ENCODE measurements at places on chromosomes 12 and 14.

GRCh38 chr12:24852420-24852819 is 96.5 kb downstream of the BCAT1 start:
- no peak for DNase-seq

- no peak for DNase-seq
These were observed at the start of gene BMP4 for GRCh38 chr14:53956427-53957201. TSS of gene BMP4 (minus strand) at chr14:53956825. CDS start at chr14:53952222, 4,603 bp downstream.

DNA sequence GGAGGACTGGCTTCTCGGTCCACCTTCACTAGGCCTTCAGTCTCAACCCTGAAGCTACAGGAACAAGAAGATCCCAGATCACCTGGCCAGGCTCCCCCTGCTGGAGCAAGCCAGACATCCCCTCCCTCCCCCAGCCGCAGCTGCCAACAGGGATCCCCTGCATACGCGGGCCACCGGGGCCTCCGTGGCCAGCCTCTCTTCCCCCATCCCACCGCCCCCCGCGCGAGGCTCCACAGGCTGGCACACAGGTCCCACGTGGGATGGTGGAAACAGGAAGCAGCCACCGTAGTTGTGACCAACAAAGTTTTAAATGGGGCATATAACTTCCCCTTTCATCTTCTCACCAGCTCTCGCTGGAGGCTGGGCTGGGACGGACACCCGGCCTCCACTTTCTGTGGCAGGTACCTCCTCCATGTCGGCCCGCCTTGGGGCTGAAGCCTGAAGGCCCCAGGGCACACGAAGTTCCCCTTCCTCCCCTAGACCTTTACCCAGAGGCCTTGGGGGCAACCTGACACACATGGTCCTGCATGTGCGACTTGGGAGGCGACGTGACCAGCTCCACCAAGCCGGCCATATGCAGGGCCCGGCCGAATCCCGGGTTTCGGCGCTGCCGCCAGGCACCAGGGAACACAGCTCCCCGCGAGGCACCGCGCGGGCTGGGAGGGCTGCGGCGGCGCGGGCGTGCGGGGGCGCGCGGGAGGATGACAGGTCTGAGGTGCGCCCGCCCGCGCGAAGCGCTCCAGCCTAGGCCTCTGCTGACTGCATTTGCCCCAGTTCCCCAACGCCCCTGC is 44.4 kb upstream of the PNMA1 start:
- peak; percentile 86 for DNase-seq

DNA sequence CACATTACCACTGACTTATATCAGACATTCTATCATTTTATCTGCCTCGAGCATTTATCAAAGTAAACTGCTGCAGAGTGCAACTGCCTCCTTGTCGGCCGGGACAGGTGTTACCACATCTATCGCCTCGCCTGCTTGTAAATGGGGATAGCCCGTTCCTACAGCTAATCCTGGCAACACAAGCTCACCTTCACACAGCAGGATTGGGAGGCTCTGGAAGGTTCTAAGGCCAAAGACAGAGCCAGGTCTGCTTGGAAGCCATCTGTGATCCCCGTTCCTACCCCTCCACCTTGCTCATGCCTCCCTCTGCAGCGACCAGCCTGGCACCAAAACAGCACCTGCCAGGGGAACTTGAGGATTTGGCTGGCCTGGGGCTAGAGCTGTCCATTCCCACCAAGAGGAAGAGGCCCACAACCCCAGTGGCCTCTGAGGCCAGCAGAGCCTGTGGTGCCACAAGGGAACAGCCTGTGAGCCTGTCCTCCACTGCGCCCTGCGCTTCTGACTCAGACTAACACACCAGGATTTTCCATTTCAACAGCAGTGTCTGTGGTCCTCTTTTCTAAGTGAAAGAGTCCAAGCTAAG is 114.8 kb upstream of the DIO3 start:
- DNase-seq, result no peak

- DNase-seq, result no peak
These were observed 442.9 kb upstream of the ATP2B1 start for GRCh38 chr12:90151491-90152015.

GRCh38 chr12:40561395-40561966 is 130.8 kb upstream of the CNTN1 start:
- no peak for DNase-seq

DNA sequence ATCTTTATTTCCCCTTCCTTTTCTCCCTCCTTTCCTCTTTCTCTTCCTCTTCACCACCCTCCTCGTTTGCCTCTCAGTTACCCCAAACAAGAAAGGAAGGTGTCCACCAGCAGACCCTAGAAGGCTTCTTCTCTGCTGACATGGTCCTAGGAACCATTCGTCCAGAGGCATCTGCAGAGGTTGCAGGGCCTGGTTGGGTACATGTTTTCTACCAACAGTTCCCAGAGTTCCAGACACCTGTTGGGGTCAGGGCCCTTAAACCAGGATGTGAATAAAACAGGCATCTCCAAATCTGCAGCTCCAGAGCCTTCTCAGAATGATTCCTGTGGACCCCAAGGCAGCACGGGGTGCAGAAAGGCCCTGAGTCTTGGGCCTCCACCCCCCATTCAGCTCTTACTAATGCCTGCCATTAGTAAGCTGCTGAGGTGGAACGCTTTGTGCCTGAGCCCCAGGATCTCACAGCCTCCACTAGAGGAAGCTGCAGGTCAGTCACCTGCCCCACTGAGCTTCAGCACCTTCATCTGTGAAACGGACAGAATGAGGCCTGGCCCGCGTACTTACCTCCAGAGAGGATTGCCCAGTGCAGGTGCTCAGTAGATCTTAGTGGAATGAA is 130.4 kb downstream of the DICER1 start:
- no peak for DNase-seq

DNA sequence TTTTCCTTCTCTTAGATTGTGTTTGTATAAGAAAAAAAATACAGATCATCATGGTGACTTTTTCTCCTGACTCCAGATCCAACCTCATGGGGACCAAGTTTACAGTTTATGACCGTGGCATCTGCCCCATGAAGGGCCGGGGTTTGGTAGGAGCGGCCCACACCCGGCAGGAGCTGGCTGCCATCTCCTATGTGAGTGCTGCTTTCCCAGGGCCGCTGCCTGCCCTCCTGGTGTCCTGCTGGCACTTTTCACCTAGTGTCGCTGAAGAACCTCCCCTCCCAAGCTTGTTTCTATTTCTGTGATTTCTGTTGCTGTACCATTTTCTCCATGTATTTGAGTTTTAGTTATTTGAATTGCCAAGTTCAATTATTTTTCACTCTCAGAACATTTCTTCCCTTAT is 24.8 kb upstream of the TEAD4 start:
- no peak for DNase-seq

DNA sequence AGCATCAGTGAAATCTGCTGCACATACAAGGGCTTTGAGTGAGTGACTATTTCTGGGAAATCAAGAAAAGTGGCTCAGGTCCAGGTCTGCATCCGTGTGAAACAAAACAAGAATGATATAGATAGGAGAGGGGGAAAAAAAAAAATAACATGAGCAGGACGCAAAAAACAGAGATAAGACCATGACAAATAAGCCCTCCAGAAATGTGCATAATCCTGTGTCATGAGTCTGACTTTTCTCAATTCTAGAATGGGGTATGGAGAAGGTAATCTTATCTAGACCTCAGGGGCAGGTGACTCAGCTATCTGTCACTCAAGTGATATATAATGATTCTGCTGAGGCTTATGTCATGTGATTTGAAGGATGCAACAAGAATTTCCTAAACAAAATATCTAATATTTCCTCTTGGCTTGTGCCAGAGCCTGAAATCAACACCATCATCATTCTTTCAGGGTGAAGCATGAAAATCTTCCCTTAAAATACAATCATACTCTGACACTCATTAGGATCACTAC is 250.0 kb downstream of the PHLDA1 start:
- no peak for DNase-seq

DNA sequence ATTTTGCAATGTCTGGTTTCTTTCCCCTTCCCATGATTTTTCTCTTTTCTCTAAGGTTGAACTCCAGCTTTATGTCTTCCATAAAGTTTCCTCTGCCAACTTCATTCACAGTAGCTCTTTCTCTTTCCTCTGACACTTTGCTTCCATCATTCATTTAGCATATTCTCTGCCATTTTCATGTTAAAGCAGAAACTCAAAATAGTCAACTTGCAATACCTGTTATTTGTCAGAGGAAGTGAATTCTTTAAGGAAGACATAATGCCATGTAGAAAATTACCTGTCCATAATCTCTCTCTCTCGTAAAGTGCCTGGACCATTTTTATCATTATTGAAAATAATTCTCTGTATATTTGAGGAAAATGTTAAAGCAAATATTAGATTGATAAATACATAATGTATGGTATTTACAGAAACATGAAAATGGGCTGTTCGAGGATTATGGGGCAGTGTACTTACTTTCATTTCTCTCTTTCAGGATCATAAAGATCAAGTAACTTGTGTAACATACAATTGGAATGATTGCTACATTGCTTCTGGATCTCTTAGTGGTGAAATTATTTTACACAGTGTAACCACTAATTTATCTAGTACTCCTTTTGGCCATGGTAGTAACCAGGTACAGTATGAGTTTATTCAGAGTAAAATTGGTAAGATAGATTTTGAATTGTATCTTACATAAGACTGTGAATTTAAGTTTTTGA is 12.6 kb downstream of the NEDD1 start:
- no peak for DNase-seq

DNA sequence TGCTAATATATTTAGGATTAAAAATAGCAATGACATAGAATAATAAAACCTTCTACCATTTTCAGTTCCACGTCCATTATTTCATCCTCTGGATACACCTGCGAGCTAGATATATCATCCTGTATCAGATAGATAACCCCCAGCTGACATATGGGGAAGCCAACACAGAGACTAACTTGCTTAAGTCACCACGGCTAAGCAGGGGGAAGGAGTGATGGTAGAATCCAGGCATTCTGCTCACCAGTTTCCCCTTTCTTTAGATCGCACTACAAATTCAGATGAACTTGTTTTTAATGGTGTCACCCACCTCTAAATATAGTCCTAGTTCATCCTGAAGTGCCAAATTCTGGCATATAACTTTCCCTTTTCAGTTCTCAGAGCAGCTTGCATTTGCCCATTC is 110.1 kb downstream of the TXNDC16 start:
- DNase-seq, result no peak

DNA sequence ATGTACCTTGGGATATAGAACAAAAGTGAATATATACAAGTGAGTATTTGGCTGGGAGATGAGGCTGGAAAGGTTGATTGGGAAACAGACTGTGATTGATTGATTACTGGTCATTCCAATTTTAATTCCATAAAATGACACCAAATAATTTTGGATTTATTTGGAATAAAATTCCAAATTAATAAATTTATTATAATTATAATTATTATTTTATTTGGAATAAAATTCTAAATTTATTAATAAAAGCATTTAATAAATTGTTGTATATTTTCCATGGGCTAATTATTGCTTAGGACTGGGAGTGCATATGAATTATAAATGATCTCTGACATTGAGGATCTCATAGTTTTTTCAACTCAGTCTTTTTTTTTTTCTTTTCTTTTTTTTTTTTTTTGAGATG is 51.7 kb downstream of the KANSL2 start:
- DNase-seq, result no peak

GRCh38 chr12:41264281-41264680 is 76.2 kb downstream of the PDZRN4 start:
- DNase-seq, result peak; percentile 31

GRCh38 chr12:116933091-116933490 is 22.3 kb downstream of the FBXW8 start:
- DNase-seq, result no peak
